ENCODE measurements at places on chromosomes 6 and 20.
A peak's percentile ranks its signal among the peaks of the same experiment; 100 is the strongest.

DNA sequence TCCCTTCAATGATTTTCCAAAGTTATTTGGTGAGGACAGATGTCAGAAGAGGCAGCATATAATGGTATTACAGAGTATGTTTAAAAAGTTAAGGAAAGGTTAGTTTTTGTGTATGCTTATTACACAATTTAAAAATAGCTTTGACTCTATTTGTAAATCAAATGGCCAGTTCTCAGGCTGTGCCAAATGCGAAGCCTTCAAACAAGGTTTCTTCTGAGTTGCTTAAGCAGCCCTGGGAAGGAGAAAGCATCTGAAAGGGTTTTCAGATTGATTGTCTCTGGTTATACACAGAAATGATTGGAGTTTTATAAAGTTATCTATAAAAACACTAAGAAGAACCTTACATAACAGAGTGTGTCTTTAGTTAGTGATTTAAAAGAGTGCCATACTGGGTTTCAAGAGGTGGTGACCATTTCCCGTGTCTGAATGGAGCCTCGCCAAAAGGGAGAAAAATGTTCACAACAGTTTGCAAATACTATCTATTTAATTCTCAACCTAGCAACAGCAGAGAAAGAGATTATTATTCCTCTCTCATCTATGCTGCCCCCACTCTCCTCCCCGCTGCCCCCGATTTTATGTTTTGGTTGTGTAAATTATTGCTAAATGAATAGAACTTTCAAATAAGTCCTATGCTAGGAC, 16.7 kb downstream of the CD109 start:
- no peak for DNase-seq

DNA sequence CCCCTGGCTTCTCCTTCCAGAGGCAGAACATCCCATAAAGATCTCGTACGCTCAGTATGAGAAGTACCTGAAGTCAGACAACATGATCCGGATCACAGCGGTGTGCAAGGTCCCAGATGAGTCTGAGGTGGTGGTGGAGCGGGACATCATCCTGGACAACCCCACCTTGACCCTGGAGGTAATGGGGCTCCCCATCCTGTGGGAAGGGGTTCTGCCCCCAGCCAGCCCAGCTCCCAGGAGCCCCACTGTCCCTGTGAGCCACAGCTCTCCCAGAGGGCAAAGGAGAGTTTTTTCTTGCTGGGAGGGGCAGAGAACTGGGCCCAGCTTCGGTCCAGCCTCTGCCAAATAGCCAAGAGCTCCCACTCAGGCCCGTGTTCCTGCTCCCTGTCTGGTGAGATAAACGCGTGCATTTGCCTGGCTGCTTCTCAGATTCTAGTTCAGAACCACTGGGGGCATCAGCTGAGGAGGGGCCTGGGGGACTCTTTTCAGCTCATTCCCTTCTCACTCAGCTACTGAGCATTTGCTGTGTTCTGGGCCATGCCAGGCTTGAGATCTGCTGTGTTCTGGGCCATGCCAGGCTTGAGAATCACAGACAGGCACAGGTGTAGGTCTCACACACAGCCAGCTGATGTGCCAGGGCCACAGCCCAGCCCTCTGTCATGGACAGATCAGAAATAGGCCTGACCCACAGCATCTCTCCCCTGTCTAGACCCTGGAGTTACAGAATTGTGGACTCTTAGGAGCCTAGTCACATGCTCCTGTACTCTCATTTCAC, 39.5 kb downstream of the TGM3 start:
- no peak for DNase-seq

DNA sequence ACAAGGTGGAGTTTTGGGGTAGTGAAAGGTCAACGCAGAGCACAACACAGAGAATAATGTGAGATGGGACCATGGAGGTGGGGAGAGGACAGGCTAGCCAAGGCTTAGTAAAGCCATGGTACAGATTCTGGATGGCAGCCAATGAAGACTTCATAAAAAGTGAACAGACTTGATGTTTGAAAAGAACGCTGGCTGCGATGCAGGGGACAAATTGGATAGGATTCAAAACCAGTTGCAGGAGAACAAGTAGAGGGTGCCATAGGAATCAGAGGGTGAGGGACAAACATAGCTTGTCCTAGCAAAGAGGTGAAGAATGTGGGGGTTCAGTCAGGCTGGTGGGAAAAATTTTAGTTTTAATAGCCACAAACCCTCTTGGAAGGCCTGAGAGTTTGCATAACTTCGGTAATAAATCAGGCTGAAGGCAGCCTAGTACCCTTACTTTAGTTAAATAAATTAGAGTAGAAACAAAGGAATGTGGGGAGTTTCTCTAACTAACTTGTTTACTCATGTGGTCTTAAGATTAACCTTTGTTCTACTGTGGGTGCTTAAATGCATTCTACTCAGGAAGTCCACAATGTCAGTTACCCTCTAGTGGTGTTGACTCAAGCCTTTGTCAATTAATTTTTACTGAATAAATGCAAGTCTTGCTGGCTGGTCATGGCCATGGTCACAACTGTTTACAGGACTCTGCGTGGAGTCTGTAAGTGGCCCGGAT, 216.4 kb downstream of the C6orf118 start:
- DNase-seq = no peak

- no peak for DNase-seq
These were observed 87.2 kb downstream of the FKBP5 start for GRCh38 chr6:35601331-35602132.

DNA sequence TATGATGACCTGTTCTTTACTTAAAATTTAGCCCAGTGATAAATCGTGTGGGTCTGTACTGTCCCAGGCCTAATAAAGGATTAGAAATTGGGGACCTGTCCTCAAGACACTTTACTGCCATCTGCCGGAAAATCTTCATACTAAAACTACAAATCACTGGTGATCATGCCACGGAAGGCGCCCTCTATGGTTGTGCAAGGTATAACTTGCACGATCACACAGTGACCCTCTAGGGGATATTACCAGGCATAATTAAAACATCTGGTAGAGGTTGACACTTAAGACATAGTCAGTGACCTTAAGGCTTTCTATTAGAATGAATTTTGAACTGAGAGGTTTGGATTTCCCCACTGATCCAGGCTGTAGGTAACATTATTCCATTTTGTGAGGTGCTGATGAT, 172.6 kb downstream of the BMP2 start:
- DNase-seq = peak; percentile 2

DNA sequence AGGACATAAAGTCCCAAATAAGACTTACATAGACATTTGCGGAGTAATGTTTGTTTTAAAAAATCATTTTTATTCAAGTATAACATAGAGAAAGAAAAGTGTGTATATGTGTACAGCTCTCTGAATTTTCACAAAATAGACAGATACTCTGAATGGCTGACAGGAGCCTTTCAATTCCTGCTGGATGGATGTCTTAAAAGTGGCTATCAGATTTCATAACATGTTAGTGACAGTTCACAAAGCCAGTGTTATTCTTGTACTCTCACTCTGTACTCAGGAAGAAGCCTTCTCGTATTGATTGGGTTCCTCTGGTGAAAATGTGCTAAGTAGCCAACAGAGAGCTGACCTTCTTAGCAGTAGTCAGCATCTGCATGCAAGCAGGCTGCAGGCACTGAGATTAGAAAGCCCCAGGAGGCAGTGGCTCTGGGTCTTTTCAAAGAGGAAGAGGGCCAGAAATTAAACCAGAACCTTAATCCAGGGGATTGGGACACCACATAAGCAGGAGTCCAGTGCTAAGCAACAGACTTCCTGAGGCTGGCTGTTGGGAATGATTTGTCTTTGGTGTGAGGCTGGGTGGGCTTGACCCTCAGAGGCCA, 19.7 kb downstream of the SLC17A4 start:
- no peak for DNase-seq

DNA sequence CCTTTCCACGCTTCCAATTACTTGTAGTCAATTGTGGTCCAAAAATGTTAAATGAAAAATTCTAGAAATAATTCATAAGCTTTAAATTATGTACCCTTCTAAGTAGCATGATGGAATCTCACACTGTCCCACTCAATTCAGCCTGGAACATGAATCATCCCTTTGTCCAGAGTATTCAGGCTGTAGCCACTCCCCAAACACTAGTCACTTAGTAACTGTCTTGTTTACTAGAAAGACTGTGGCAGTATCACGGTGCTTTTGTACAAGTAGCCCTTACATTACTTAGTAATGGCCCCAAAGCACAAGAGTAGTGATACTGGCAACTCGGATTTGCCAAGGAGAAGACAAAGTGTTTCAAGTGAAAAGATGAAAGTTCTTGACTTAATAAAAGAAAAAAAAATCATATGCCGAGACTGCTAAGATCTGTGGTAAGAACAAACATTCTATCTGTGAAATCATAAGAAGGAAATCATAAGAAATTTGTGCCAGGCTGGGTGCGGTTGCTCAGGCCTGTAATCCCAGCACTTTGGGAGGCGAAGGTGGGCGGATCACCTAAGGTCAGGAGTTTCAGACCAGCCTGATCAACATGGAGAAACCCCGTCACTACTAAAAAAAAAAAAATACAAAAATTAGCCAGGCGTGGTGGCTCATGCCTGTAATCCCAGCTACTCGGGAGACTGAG, 168.5 kb upstream of the SIM1 start:
- peak; percentile 2 for DNase-seq

- no peak for DNase-seq
These were observed 59.5 kb upstream of the ADGRG6 start for GRCh38 chr6:142242269-142242668.

GRCh38 chr6:118650582-118651281, 659 bp downstream of the CEP85L start:
- peak; percentile 19 for DNase-seq

GRCh38 chr6:143449714-143450452, 612 bp downstream of the ADAT2 start:
- DNase-seq = no peak

DNA sequence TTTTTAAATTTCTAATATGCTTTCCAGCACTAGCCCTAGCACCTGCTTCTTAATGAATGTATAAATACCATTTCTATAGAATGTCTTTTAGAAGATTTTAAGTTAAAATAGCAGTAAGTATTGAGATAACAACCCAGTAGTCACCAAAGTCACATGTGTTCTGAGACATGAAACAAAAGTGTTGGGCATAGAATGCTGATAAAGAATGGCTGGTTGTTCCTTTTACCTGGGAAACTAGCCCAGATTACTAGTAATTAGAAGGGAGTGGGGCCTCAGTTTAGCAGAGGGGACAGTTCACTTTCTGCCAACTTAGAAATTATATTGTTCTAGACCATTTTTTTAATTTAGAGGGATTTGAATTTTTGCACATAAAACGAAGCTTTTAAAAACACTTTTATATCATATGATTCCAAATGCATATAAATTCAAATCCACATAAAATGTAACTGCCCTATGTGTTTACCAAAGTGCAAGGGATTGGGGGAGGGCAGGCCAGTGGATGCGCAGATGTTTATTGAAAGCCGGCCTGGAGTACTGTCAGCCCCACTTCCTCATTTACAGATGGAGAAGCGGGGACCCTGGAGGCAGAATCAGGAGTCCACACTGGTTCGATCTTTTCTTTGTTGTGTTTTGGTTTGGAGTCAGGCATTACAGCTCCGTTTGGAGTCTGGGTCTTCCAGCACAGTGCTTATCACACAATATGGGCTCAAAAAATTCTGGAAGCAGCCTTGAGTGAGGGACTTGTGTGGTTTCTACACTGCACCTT, 139.8 kb downstream of the ZDHHC14 start:
- DNase-seq = no peak

DNA sequence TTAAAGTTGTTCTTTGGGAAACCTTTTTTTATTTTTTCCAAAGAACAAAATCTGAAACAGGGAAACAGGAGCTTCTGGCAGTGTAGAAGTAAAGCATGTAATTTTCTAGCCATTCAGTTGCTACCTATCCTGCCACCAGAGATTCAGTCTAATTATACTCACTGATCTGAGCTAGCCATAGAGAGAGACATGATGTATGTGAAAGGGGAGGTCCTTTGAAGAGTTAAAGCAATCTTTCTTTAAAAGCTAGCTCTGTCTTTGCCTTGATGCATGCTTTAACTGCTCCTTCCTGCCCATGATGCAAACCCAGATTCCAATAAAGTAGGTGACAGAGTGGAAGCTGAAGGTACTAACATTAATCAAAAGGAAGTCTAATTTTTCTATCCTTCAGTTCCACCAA, 114.1 kb upstream of the GRIK2 start:
- no peak for DNase-seq

DNA sequence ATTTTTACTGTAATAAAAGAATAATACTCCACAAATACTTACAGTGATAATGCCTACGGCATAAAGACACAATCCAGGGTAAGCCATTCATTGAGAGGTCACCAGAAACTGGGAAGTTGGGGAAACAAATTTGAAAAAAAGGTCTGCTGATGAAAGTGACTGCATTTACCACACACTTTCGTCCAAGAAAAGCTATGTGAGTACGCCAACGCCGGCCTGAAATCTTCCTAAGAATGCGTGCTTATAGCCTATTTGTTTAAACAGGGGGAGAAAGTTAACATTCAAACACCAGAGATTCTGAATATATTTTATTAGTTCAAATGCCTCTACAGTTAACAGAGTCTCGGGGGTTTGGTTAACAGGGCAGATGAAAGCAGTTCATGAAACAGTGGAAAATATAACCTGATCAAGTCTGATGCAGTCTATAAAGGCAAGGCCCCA, 657 bp upstream of the LTV1 start:
- no peak for DNase-seq

GRCh38 chr6:120604510-120604909, 729.8 kb downstream of the TBC1D32 start:
- DNase-seq = no peak

DNA sequence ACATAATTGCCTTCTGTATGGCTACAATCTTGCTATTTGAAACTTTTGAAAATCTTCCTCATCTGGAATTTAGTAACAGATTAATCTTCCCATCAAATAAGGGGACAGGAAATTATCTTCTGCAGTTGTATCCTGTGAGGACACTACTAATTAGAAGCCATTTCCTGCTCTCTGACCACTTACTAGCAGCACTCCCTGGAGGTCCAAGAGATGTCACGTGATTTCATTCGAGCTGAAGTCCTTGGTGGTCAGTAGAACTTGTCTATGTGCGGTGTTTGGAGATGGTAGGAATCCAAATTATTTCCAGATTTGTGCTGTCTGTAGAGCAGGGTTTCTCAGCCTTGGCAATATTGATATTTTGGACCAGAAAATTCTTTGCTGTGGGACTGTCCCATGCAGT, 202.5 kb downstream of the TFAP2B start:
- no peak for DNase-seq

DNA sequence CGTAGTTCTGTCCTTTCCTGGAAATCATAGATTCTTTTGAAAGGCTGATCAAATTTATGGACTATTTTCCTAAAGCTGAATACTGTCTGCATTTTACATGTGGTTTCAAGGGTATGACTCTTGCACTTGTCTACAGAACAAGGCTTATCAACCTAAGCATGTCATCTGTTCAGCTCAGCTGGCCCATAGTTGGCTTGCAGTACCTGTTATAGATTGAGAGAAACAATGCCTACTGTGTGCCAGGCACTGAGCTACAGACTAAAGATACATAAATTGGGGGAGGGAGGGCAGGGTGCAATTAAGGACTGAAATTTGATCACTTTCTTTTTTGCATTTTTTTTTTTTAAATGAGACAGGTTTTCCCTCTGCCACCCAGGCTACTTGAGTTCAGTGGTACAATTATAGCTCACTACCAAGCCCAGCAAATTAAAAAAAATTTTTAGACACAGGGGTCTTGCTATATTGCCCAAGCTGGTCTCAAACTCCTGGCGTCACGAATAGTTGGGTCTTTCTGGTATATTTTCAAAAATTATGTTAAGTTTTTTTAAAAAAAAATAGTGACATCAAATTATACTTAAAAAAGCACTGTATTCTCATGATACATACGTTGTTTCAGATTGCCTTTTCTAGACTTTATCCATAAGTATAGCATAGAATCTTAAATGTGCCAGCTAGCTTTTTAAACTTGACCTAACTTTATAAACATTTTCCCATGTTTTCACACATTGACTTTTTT, 52.2 kb downstream of the RREB1 start:
- DNase-seq = no peak

GRCh38 chr6:71994705-71995271, 108.4 kb downstream of the RIMS1 start:
- DNase-seq = no peak
